H54 (cell line): ENCODE measurements at places on chromosomes 3 and 15.

DNA sequence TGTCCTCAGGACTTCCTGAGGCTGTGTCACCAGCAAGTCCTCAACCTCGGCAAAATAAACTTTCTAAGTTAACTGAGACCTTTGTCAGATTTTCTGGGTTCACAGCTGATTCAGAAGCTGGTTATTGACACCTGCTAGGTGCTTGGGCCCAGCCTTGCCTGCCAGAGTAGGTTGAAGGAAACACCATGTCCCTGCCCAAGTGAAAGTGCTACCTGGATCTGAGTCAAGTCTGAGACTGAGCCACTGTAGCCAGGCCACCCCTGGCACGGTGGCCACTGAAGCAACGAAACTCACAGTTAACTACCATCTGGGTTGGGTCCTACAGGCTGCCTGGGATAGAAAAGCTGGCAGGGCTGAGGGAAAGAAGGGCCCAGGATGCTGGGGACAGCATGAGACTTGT, 8.2 kb downstream of the HYAL2 start:
- DNase-seq = no peak

GRCh38 chr3:129482721-129483120, 42.7 kb downstream of the IFT122 start:
- no peak for DNase-seq

GRCh38 chr3:3461317-3461716, 281.8 kb upstream of the CRBN start:
- DNase-seq = no peak

GRCh38 chr3:45779746-45780735, 16.3 kb downstream of the SLC6A20 start:
- no peak for DNase-seq

DNA sequence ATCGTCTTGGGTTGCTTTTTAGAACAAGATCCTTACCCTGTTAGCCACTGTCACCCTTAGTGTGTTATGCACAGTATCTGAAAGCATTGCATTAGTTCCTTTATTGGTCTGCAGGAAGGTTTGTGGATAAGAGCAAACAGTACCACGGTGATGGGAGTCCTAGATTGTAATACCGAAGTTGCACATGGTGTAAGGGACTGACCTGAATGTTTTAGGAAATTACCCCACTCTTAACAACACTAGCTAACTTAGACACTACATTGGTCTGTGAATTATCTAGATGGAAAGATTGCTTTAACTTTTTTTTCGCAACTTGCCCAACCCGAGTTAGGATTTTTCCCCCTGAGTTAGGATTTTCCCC, 1.3 kb downstream of the STT3B start:
- no peak for DNase-seq

GRCh38 chr3:113736548-113737089, 9.4 kb downstream of the NAA50 start:
- DNase-seq = no peak

DNA sequence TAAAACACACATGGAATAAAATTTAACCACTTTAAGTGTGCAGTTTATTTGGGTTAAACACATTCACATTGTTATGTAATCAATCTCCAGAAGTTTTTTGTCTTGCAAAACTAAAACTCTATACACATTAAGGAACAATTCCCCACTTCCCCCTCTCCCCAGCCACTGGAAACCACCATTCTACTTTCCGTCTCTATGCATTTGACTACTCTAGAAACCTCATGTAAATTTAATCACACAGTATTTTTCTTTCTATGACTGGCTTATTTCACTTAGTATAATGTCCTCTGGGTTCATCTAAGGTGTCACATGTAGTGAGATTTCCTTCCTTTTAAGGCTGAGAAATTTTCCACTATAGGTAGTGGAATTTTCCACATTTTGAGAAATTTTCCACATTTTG, 568.7 kb upstream of the UBE2E2 start:
- DNase-seq = no peak

DNA sequence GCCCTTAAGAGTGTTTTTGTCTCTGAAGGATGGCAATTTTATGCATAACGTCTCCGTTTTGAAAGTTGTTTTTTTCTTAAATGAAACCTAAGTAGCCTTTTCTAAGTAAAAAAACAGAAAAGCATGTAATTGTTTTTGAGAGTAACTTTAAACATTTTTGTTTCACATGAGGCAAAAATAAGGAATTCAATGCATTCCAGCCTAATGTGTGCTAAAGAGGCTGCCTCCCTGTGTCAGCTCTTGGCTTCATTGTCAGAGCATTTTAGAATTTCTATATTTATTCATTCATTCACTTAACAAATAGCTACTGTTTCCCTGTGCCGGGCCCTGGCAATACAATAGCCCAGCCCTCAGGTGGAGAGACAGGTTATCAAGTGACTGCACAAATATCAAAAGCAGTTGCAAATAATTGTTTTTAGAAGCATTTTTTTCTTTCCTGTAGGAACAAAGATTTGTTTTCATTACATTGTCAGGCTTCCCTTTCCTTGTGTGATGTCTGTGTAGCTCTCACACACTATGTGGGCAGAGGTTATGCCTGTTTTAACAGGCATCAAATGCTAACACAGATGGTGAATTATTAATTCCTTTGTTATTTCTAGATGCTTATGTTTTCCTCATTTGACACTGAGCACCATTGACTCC, 81.9 kb downstream of the CCK start:
- no peak for DNase-seq

GRCh38 chr3:39202094-39202493, 9.7 kb upstream of the XIRP1 start:
- DNase-seq = no peak

GRCh38 chr3:23949784-23950183, 4.7 kb downstream of the NR1D2 start:
- DNase-seq = no peak
